D341Med (cell line): ENCODE measurements at places on chromosomes 12 and 14.

- peak; percentile 46 for DNase-seq
Observed at GRCh38 chr12:14403711-14404196, 38.3 kb downstream of the ATF7IP start.

DNA sequence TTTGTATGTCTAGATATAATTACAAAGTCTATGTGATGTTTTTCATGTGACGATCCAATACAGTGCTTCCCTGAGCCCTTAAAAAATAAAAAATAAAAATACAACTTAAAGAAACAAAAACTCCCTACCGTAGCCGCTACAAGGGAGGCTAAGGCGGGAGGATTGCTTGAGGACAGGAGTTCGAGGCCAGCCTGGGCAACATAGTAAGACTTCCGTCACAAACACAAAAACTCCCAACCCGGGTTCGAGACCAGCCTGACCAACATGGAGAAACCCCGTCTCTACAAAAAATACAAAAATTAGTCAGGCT lies 669 bp upstream of the CDKN3 start:
- no peak for DNase-seq

- DNase-seq: no peak
Observed at GRCh38 chr14:54253195-54253947, 143.4 kb upstream of the CDKN3 start.

- no peak for DNase-seq
Observed at GRCh38 chr12:124487066-124487833, 80.2 kb downstream of the NCOR2 start.

DNA sequence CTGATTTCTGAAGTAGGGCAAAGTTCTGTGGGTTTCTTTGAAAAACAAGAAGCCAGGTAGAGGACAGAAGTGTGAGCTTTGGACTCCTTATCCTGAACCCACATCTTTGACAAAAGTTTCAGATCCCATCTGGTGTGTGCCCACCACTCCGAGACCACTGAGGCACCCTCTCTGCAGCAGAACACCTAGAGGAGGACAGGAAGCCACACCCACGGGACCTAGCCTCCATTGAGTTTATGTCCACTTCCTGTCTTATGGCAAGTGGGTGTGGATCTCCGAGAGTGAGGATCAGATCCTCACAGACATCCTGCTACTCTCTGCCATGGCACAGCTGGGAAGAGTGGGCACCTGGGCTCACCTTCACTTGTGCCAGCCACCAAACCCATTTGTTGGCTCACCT lies 16.8 kb upstream of the OR6S1 start:
- no peak for DNase-seq

DNA sequence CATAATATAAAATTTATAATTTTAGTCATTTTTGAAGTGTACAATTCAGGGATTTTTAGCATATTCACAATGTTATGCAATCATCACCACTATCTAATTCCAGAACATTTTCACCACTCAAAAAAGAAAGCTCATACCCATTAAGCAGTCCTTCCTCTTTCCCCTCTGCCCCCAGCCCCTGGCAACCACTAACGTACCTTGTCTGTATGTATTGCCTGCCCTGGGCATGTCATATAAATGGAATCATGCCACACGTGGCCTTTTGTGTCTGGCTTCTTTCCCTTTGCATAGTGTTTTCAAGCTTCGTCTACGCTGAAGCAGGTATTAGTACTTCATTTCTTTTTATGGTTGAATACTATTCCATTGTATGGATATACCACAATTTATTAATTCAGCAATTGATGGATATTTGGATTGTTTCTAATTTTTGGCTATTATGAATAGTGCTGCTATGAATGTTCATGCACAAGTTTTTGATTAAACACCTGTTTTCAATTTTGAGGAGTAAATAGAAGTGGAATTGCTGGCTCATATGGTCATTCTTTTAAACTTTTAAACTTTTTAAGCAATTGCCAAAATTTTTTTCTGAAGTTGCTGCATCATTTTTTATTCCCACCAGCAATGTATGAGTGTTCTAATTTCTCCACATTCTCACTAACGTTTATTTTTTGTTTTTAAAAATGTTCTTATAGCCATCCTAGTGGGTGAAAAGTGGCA lies 1.6 kb upstream of the SSTR1 start:
- DNase-seq: no peak

DNA sequence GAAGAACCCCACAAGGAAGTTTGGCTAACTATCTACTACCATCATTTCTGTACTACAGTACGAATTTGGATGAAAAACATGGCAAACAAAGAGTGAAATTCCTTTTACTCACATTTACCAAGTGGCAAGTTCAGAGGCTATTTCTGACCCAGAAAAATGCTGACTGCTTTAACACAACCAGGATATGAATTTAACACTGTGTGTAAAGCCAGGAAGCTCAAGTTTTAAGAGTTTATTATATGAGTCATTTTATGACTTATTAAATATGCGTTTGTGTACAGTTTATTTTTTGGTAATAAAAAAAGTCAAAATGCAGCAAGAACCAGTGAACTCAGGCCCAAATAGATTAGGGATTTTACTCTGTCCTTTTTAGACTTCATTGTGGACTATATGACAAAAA lies 58.4 kb upstream of the STAC3 start:
- no peak for DNase-seq

DNA sequence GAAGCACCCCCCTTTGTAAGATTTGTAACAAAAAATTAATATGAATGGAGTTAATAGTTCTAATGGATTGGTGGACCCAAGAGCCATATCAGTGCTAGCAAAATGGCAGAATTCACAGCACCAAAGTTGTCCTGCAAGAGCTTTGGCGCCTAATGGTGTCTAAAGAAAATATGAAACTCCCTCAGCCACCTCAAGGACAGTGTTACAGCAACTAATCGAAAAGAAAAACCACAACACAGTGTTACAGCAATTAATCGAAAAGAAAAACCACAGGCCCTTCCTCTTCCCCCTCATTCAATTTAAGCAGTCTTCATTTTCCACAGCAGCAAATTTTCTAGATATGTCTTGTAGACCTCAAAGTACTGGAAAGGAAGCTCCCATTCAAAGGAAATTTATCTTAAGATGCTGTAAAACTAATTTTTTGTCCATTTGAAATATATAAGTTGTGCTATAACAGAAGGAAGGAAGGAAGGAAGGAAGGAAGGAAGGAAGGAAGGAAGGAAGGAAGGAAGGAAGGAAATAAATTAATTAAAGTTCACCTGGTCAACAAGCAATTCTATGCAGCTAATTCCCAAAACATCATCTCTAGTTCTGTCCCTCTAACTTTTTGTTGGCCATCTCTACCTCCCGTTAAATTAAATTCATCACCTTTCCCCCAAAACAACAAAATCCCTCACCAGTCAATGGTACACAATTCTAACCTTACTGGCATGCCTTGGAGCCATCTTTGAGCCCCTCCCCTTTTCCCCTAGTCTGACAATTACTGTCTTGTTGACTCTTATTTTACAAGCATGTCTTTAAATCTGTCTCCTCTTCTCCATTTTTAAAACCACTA lies 17.4 kb downstream of the LRP6 start:
- DNase-seq: no peak
